GF-D8 (cell line): ENCODE measurements at places on chromosomes 1 and 21.

DNA sequence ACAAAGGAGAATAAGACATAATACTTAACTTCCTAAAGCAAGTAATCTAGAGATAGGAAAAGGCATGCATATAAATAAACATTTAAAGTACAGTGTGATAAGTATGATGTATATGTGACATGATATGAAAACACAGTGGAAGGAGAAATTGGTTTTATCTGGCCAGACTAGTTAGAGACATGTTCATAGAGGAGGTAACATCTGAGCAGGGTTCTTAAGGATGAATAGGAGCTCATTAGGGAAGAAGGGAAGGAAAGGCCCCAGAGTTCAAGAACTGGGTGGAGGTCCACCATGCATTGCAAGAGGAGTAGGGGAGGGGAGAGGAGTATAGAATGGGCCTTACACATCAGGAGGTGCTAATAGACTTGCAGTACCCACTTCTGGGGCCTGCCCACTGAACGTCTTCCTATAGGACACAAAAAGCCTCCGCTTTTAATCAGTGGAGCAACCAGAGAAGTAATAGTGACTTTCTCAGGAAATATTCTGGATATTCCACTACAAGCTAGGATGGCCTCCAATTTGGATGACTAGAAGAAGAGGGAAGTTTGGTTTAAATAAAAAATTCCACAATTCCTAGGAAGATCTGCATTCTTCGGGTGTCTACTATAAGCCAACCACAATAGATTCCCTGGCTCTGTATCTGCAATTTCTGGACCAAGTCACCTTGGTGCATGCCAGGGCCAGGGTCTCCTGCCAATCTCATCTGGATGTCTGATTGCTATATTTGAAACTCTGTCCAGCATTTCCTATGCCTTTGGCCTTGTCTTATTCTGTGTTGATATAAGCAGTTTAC is 41.9 kb downstream of the NGF start:
- DNase-seq, result no peak

- no peak for DNase-seq
Observed at GRCh38 chr1:32269744-32270143, 18.7 kb downstream of the LCK start.

DNA sequence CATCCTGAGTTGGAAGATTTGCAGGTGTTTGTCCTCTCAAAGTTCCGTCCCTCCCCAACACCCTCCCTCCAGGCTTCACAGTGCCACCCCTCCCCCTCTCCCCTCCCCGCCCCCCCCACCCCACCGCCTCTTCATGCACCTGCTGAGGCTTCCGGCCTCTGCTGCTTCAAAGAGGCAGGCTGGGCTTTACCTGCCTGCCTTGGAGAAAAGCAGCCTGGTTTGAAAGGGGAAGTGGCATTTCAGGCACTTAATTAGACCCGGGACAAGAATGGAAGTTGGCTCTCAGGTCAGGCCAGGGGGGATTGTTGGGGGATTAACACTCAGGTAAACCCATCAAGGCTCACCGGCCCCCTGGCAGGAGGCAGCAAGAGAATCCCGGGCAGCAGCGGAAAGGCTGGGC is 21.1 kb downstream of the PAX7 start:
- no peak for DNase-seq

DNA sequence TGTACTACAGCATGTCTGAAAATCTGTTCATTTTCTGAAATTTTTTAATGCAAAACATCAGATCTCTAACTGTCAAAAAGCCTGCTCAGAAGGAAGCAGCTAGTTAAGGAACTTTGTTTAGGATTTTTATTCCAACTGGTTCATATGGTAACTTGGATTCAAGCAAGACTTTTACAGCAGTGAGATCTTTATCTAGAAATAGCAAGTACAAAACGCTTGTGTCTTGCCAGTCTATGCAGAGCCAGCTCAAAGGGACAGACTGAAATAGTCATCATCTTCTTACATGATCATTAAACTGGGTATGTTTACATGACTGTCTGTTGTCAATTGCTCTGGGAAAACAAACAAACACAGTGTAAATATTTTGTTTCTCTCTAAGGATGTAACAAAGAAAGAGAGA is 37.6 kb downstream of the DDAH1 start:
- DNase-seq, result no peak

DNA sequence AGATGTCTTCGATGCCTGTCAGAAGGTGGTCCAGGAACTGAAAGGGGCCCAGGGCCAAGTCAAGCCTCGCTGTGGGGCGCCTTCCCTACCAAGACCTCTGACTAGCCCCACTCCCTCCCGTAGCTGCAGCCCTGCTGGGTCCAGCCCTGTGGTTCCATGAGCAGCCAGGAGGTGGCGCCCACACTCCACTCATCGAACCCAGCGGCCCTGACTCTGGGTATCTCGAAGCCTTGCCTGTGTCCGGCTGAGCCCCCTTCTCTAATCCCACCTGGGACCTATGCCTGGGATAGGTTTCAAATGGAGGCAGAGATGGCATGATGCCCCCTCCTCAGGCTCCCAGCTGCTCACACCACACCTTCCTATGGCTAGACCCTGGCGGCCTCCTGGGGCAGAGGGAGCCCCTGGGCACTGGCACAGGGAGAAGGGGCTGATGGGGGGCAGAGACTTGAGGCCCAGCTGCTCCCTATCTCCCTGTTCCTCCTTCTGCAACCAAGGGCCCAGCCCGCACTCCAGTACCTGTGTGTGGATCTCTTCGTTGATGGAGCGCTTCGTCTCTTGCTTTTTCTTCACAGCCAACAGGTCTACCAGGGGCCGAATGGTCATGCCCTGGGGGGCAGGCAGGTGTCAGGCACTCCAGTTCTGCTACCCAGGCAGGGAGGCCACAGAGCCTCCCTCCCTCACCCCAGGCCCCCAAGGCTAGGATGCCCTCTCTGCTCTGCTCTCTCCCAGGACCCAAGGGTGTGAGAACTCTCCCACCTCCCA is 52.0 kb downstream of the SLC9A1 start:
- DNase-seq, result peak; percentile 2

DNA sequence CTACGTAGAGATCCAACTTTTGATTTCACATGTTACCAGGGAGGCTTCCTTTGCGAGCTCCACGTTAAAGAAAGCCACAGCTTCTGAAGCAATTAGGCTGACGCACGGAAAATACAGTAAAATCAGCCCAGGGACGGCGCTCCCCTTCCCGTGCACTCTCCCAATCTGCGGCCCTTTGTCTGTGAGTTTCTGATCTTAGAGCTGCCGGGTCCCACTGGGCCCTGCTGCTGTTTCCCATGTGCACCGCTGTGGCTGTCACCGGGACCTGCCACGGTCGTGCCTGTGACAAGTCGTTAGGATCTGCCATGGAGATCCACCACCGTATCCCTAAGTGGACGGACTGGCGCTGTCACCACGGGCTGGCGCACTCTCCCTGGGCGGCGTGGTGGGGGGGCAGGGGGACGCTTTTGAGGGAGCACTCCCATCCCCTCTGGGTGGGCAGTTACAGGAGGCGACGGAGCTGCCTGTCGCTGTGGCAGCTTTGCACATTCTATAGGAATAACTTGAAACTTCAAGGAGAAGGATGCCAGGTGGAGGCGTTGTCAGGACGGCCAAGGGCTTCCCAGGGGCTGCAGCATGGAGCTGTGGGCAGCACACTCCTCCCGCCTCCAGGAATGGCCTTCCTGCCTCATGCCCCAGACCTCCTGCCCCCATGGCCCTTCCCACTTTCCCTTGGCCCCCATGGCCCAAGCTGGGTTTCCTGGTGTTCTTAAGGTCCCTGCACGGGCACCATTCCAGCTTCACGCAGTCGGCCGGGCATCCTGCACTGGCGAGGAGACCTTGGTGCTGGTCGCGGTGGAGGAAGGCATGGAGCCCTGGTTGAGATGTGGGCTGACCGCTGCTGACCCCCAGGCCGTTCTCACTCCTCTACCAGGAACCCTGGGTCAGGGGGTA is 85.1 kb downstream of the PRDM16 start:
- DNase-seq, result no peak

DNA sequence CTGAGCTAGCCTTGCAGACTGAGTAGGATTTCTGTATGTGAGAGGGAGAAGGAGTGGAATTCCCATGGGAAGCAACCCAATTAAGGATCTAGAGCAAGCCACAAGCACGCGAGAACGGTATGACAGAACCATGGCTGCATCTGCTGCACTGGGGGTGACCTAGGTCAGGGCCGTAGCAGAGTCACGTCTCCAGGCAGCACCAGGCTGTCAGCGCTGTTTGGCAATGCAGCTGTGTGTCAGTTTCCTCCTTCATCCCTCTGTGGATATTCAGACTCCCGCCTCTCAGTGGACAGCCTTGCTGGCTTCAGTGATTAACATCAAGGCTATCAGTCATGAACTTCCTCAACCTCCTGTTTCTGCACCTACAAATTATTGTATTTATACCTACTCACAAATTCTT is 118.1 kb upstream of the PPP2R5A start:
- DNase-seq, result no peak

DNA sequence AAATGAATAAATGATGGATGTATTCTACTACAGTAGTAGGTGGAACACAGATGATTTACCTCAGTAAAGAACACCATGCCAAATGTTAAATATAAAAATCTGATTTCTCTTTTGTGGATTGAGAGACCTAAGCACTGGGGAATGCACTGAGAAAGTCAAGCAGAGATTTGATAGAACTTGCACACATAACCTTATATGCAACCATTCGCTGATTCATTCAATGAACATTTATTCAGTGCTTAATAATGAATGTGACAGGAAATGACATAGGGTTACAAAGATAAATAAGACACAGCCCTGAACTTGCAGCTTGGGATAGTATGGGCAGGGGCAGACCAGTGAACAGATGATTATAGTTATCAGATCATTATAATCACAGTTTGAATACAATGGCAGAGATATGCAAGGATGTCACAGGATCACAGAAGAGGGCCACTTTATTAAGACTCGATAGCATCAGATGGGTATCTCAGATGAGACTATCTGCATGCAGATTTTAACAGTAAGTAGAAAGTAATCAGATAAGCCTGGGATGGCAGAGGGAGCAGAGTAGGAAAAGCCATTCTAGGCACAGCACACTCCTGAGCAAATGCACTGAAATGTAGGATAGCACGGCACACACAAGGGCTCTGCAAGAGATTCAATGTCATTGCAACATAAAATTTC is 169.4 kb downstream of the ASTN1 start:
- DNase-seq, result no peak

DNA sequence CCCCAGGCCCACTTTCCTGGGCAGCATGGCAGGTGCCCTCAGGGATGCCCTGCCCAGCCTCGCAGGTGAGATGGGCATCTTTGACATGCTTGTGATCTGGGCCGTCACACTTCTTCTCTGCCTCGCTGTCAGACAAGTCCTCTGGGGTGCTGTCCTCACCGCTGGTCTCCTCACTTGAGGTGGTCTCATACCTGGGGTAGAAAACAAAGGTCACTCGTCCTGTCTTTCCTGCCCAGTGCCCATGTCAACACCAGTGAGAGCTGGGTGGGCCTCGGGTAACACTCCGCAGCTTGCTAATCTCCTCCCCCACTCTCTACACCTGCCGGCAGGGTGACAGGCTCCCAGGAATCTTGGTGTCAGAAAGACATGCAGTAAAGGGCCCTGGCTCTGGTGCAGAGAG is 50.9 kb downstream of the KANK4 start:
- DNase-seq, result no peak

GRCh38 chr1:215637041-215637573 is 70.0 kb downstream of the KCTD3 start:
- no peak for DNase-seq

GRCh38 chr1:86507935-86508582 is 38.8 kb upstream of the CLCA4 start:
- no peak for DNase-seq

DNA sequence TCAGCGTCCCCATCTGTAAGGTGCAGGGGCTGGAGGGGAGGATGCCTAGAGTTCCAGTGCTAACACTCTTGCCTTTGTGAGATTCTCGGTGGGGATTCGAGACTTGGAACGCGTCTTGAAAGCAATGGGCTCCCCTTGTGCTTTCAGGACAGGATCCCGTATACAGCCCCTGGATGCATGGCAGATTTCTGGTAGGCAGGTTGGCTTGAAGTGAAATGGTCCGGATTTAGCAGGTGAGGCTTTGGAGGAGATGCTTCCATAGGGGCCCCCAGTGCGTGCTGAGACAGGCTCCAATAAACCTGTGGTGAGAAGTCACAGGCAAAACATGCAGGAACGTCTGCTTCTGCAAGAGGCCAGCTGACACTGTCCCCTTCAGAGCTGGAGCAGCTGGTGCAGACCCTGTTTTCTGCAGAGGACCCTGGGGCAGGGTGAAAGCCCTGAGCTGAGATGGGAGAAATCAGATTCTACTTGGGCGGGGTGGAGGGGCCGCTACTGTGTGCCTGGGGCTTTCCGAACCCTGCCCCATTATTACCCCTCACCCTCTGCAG is 270.4 kb downstream of the PTPRU start:
- no peak for DNase-seq

- peak; percentile 94 for DNase-seq
Observed at GRCh38 chr21:46295996-46296752, 10.0 kb downstream of the YBEY start.

DNA sequence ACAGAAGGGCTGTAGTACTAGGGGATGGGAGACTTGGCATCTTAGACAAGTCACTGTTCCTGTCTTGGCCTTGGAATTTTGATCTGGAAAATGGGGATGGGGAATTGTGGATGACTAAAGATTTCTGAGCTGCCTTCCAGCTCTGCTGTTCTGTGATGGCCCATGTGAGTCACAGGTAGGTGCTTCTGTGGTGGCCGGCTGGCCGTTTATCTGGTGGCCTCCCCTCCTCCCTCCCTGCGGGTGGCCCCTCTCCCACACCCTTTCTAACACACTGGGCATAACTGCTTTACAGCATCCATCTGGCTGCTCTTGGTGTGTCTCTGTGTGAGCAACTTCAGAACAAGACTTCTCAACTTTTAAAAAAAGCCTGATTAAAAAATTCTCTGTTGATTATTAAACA is 35.9 kb downstream of the KCNA2 start:
- DNase-seq, result no peak

DNA sequence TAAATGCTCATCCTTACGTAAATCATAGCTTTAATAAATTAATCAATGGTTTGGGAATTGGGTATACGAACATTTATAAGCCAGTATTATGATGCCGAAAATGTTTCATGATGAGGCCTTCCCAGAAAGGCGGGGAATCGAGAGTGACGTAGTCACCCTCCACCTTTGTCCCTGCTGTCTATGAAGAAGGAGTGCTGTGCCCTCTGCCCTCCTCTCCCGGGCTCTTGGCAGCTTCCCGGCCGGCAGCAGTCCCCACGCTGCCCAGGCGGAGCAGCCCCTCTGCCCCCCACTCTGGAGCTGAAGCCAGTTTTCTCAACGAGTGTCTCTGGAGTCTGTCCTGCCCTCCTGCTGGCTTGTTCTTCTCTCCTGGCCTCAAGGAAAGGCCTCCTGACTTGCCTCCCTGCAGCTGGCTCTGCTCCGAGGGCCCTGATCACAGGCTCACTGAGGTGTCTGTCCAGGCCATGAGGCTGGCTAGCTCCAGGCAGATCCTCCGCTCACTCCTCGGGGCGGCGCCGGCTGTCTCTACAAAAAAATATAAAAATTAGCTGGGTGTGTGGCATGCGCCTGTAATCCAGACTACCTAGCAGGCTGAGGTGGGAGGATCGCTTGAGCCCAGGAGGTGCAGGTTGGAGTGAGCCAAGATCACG is 150.7 kb upstream of the COL6A1 start:
- no peak for DNase-seq

DNA sequence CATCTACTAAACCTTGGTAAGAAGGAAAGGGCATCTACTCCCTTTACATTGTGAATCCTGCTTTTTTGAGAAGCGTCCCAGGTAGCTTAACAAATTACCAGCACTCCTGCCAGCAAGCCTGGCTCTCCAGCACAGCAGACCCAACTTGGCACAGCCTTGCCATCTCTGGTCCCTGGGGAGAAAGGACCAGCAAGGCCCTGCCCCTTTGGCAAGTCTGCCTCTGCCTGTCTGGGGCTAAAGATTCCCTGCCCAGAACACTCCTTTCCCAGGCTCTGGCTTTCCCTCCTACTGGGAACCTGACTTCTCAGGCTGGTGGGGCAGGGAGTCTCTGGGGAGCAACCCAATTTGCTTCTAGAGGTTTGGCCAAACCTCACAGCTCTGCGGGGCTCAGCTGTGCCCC is 68.5 kb downstream of the ATP2B4 start:
- DNase-seq, result no peak
